ENCODE measurements at places on chromosomes 5 and 9. TPM values are rescaled to one million over a fixed set of nuclear protein-coding genes. Genes with fewer than 3 reads are reported as not detected.

NKD2 gene
- polyA plus RNA-seq = 13.5 TPM

- no peak for DNase-seq
Measured at GRCh38 chr5:111703662-111704061, 53.3 kb downstream of the NREP start.

DNA sequence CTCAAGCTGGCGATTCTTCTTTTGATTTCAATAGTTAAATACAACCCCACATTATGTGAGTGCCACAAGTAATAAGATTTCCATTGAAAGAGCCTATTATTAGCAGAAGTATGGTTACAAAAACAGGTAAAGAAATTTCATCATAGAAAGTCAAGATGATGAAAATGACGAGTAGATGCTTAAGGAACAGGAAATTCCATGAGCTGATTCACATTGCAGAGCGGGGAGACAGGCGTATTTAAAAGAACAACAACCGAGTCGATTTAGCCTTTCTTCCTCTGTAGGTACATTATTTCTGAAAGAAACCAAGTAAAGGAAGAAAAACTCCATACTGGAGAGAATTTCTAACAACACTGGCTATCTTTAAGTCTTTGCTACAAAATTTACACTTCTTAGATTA, 310.4 kb downstream of the SLF1 start:
- DNase-seq = no peak

- DNase-seq = peak; percentile 14
Measured at GRCh38 chr5:117054911-117055310, 480.3 kb upstream of the SEMA6A start.

DNA sequence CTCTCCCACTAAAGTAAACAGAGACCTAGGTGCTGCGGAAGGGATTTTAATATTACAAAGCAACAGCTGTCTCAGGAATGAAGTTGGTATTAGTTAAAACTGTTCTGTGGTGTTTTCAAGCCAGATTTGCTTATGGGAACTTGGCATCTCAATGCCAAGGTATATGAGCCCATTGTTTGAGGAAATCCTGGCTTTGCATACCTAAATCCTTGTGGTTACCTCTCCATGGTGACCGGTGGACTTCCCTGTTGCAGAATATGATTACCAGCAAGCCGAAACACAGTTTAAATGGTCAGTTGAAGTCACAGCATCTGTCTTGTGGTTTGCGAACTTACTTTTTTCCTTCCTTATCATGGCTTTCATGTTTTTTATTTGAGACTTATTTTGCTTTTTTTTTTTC, 62.3 kb upstream of the TXNDC8 start:
- DNase-seq = no peak

GRCh38 chr5:72848474-72849428, 32.3 kb downstream of the TNPO1 start:
- peak; percentile 26 for DNase-seq

- DNase-seq = no peak
Measured at GRCh38 chr5:127867022-127867783, 164.0 kb downstream of the CCDC192 start.
